ENCODE measurements at places on chromosomes 3 and 15.

DNA sequence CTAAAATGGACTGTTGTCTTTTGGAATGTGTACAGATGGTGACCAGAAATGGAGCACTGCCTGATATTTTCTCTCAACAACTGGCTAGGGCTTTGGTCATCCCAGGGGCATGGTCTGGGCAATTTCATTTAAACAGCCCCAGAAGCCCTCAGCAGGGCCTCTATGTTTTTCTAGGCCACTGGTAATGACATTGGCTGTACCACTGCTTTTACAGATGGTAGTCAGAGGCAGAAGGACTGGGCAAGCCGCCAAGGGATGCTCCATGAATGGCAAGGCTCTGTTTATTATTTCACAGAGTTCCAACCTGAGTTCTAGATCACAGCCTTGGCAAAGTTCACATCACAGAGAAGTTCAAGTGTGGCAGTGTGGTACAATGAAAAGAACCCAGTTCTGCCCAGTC, 37.0 kb upstream of the LMCD1 start:
- DNase-seq = no peak

- no peak for DNase-seq
These were observed 381.1 kb downstream of the CTNNB1 start for GRCh38 chr3:41580274-41580959.

DNA sequence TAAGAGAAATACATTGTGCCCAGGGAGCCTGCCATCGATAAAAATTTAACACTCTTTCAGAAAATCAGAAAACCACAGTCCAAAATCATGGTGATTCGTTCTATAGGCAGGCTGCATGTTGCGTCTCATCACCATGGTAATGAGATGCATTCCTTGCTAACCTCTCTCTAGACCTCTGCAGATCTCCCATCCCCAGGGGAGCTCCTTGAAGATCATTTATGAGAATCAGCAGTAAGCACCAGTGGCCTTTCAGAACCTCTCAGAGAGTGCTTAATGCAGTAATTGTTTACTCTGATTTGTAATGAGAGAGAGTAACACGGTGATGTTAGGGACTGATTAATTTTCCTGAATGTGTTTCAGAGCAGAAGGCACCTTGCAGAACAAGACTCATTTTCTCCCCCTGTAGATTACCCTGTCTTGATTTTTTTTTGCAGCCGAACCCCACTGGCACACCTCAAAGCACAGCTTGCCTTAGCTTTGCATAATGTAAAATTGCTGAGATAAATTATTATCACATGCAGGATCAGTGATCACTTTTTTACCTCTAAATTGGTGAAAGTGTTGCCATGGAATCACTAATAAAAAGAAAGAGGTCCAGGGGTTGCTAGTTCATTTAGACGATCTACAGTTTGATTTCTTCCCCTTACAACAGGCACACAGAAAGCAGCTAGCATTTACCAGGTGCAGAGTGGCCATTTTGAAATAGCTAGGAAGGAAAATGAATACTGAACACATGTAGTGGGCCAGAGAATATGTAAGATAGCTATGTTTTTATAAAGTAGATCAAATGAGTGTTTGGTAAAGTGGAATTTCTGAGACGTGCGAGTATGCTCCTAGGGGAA, 98.9 kb upstream of the CHL1 start:
- DNase-seq = no peak

- no peak for DNase-seq
These were observed 385.4 kb downstream of the PTPRG start for GRCh38 chr3:61946570-61947324.

GRCh38 chr15:43868406-43868805, 41.6 kb downstream of the WDR76 start:
- no peak for DNase-seq
